COLO829 (cell line): ENCODE measurements at places on chromosomes 13 and 19.

GRCh38 chr13:72144636-72145035 is 277.6 kb upstream of the DACH1 start:
- no peak for DNase-seq

DNA sequence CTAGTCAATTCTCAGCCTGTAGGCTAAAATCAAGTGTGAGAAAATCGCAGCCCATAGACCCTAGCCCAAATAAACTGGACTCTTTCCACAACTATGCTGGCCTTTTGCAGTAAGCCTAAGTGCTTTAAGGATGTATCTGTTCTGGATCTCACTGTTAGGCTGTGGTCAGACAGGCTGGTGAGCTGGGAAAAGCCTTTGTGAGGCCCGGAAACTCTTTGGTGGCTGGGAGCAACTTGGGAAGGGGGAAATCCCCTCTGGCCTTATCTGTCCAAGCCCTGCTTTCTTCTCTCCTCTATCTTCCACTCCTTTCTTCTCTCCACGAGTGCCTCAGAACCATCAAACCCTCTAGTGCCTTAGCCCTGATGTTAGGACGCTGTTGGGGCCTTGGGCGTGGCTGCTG is 135.4 kb downstream of the LACC1 start:
- no peak for DNase-seq

DNA sequence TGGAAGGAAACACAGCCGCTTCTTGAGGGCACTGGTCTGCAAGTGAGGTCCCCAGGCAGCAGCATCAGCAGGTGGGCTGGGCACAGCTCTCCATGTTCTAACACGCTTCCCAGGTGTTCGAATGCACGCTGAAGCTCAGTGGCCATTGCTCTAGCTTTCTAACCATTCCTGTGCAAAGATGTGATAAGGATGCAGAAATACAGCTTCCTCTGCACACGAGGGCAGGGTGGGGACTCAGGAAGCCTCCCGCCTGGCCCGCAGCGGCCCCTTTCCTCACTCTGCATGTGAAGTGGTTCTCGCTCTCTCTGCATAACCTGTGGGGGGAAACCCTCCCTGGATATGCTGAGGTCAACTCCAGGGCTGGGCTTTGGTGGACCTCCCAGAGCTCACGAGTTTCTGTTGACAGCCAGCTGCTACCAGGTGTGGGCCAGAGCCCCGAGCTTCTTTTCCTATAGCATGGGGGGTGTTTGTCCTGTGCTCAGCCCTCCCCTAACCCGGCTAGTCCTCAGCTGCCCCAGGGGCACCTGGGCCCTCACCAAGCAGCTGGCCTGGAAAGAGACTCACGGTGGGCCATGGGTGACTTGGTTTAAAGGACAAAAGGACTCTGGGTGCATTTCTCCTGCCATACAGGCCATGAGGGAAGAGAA is 168.2 kb downstream of the TEX29 start:
- no peak for DNase-seq

DNA sequence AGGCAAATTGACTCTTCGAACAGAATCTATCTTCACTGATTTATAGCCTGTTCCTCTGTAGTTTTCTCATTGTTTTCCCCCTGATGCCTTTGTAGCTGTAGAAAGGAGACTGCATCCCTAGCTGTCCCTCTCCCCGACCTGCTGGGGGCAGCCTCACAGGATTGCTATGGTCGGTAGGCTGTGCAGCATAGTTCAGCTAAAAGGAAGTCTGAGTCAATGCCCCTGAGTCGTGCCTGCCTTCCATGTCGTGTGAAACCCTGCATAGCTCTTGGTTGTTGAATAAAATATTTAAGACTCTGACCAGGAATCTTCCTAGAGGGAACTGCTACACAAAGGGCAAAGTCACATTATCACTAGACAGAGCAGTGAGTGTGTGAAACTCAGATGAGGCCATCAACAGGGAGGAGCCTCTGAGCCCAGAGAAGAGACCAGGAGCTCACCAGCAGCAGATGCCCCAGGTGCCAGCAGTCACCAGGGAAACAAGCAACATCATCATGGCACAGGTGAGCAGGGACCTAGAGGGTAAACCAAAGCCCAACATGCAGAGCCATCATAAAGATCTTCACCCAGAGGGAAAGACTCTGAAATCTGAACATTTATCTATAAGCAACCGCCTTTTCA is 108.4 kb upstream of the NBEA start:
- no peak for DNase-seq

GRCh38 chr13:88896466-88896865 is 1225.3 kb downstream of the SLITRK5 start:
- DNase-seq, result no peak

GRCh38 chr19:54138489-54139256 is 1.1 kb downstream of the CNOT3 start:
- no peak for DNase-seq

DNA sequence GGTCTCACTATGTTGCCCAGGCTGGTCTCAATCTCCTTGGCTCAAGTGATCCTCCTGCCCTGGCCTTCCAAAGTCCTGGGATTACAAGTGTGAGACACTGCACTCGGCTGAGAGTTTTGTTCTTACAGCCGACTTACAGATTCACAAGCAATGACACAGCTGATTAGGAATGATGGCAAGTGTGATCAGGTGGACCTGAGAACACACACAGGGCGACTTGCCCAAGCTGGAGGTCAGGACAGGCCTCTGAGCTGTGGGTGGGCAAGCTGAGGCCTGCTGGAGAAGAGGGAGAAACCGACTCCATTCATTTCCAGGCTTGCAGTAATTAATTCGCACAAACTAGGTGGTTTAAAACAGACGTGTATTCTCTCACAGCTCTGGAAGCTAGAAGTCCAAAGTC is 8.1 kb upstream of the ATG4D start:
- DNase-seq, result no peak

- DNase-seq, result no peak
Observed at GRCh38 chr13:35894636-35895035, 236.5 kb downstream of the DCLK1 start.
